ENCODE measurements at places on chromosomes 6 and 20.

- DNase-seq: no peak
These were observed 52.2 kb upstream of the FAM83C start for GRCh38 chr20:35344354-35344837.

DNA sequence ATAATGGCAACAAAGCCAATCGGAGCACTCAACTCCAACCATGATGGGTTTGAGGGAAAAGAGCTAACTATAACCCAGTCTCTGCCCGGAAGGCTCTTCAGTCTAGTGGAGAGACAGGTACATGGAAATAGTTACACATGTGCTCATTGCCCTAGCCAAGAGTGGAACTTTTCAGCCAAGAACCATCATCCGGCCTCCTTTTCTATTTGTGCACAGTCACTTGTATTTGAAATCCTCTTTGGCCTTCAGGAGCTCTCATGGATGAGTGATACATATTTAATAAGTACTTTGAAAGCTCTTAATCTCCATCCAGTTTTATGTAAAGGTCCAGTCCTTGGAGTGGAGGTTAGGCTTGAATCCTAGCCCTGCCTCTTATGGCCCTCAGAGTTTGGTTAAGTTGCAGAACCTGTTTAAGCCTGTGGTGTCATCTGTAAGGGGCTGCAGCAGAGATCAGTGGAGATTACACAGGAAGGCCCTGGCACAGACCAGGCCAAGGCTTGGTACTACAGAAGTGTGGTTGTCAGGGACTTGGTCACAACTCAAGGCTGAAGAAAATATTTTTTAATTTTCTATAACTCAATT, 72.3 kb upstream of the SMLR1 start:
- DNase-seq: no peak

- no peak for DNase-seq
These were observed 109.8 kb downstream of the CRYBG1 start for GRCh38 chr6:106470316-106470715.

GRCh38 chr6:12151433-12151820, 138.7 kb upstream of the EDN1 start:
- DNase-seq: no peak

GRCh38 chr6:152609125-152609670, 28.0 kb downstream of the SYNE1 start:
- no peak for DNase-seq

GRCh38 chr20:7765221-7765620, 175.0 kb downstream of the HAO1 start:
- DNase-seq: no peak

GRCh38 chr20:6492271-6493055, 275.0 kb upstream of the BMP2 start:
- no peak for DNase-seq

DNA sequence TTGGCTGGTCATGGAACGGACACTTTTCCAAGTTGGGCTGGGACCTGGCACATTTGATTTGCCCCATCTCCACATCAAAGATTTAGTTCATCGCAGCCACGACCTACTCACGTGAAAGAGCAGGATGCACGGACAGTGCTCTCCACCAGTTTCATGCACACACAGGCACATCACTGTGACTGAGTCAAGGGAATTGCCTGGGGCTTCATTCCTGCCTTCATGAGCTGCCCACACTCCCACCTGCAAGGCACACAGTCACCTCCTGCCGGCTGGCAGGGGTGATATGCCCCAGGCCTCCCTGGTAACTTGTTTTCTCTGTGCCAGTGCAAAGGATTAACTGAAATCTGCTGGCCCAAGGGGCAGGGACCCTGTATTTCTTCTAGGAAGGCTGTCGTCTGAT, 23.3 kb upstream of the CST1 start:
- DNase-seq: no peak

DNA sequence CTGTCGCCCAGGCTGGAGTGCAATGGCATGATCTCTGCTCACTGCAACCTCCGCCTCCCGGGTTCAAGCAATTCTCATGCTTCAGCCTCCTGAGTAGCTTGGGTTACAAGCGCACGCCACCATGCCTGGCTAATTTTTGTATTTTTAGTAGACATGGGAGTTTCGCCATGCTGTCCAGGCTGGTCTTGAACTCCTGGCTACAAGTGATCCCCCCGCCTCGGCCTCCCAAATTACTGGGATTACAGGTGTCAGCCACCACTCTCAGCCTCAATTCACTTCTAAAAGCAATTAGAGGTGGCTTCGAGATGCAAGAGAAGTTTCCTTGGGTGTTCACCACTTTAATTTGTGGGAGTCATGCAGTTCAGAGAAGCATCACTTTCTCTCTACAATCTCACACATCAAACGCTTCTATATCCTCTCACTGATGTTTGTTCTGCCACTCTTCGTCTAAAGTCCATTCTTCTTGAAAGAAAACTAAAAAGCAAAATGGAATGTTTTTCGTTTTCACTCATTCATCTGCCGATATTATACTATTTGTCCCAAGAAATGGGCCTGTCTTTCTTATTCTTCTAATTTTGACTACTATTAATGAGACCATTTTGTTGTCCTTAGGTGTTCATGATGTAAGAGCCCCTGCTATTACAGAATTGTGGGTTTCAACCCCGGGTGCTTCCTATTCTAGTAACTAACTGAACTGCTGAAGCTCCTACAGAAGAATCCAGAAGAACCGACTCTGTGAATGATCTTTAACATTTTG, 38.3 kb upstream of the ENPP1 start:
- DNase-seq: no peak

- no peak for DNase-seq
These were observed 2.2 kb downstream of the ADISSP start for GRCh38 chr20:3765171-3765882.

DNA sequence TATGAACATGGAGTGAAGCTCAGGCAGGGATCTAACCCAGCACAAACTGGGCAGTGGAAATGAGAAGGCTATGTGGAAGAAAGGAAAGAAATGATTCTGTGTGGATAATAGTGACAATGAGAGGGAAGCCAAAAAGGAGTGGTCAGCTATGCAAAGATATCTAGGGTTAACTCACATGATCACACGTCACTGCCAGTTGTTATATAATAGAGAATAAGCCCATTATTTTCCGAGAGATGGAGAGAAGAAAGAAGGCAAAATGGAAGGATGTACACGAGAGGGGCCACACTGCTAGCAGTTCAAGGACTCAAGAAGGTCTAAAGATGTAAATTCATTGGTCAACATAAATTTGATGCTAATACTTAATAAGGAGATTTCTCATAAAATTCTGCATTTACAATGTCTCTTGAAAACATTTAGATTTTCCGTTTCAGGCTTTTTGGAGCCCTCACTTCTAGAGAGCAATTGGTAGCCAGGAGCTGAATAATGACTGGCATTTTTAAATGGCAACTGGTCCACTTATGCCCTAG, 18.8 kb upstream of the RCAN2 start:
- no peak for DNase-seq

DNA sequence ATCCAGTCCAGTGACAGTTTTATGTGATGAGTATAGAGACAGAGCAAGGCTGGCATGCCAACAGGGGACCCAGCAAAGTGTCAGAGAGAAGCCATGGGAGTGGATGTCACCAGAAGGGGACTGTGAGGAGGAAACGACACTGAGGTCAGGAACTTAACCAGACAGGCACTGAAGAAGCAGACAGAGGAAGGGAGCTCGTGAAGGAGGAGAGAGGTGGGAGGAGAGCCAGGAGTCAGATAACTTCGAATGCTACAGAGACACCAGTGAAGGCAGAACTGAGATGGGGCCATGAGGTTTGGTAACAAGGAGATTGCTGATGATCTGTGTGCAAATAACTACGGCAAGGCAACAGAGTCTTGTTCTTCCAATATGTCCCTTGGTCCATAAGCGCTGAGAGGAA, 211.1 kb upstream of the FOXA2 start:
- DNase-seq: no peak

DNA sequence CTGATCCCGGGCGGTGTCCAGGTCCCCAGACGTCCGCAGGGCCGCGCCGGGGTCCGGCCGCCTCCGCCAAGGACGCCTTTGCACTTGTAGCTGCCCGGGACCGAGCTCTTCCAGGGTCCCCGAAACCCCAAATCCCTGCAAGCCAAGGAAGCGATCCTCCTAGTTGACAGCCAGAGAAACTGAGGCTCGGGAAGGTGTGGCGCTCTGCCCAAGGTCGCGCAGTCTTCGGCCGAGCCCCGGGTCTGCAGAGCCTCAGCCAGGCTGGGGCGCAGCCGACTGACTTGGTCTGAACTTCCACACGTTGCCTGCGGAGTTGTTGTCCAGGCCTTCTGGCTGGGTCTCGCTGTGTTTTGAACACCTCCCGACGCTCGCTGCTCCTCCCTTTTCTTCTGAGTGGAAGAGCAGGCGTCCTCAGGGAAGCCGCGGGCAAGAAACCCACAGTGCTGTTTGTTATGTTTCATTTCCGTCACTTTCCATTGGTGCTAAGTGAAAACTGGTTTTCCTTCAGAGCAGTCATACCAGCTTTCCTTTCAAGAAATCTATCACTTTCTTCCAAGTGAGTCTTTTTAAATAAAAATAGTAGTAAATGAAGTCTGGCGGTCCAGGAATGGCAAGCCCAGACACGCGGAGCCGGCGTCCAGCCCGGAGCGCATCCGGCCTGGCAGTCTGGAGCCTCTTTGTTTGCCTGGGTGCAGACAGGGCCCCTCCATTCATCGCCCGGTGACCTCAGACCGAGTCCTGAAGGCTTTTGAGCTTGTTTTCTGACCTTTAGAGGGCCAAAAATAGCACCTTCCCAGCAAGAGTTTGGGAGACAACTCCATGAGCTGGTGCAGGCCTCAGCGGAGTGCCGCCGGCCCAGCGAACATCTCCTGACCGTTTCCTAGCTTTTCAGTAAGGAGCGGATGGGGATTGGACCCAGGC, 698 bp downstream of the FAM210B start:
- peak; percentile 36 for DNase-seq

- no peak for DNase-seq
These were observed 41.4 kb downstream of the HLA-F start for GRCh38 chr6:29764422-29765196.

DNA sequence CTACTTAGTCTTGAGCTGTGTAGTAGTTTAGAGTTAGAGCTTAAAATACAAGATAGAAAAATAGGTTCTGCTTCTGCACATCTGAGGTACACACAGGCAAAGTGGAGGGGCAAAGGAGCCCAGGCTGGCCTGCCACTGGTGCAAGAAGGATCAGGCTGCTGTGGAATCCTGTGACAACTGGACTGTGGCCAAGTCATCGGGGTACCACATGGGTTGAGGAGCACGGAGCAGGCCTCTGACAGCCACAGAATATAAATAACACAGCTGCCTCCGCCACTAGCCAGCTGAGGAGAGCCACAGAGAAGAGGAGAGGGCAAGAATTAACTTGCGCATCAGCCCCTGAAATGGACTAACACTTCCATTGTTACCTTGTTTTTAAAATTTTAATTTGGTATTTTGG, 206.0 kb upstream of the MARCKS start:
- no peak for DNase-seq

- DNase-seq: no peak
These were observed 121.4 kb upstream of the NAA20 start for GRCh38 chr20:19895761-19896160.

DNA sequence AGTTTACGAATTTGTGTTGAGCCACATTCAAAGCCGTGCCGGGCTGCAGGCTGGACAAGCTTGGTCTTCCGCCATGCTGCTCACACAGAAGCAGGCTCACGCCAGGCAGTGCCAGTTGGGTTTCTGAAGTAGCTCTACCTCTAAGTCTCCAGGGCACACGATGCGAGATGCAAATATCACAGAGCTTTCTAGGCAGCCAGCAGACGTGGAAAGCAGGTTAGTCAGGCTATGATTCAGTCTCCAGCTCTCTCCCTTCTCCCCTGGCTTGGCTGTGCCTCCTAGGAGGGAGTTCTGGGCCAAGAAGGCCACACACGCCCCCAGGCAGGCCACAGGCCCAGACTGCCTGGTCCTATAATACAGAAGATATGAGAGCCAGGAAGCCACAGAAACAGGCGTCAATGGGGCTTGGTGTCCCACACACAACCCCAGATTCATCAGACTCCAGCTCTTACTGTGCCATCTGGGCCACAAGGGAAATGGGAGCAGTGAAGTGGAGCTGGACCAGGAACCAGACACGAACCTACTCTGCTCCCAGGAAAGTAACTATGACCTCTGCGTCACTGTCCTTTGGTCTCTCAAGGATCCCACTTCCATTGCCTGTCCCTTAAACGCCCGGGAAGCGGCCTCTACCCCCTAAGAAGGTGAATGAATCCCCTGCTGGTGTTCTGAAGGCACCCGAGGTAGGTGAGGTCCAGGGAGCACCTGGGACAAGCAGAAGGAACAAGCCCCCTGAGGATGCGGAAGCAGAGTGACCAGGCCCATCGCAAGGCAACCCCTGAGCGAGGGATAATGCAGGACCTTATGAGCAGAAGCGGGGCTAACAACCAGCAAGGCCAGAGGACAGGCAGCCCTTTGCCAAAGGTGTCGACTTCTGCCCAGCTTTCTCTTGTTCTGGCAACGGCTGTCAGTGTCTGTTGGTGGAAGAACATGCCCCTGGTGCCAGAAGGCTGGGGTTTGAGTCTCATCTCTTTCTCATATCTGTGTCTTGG, 61.2 kb downstream of the GFOD1 start:
- DNase-seq: no peak

DNA sequence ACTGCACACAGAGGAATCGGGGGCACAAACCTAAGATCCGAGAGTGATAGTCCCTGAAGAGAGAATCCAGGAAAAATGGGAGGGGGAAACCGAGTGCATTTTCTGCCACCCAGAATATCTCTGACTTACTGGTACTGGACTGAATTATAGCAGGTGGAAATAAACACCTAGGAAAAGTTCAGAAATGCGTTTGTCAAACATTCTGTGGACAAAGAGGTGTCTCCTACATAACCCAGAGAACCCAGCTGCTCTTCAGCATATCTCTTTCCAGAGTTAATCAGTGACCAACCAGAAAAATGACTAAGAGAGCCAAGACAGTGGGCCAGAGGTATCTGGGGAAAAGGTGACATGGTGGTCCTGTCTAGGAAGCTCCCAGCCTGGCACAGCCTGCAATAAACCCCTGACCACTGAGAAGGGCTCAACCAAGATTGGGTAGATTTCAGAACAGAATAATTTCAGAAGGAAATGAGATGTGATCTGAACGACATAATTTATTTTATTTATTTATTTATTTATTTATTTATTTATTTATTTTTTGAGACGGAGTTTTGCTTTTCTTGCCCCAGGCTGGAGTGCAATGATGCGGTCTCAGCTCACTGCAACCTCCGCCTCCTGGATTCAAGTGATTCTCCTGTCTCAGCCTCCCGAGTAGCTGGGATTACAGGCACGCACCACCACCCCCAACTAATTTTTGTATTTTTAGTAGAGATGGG, 6.0 kb upstream of the VNN1 start:
- DNase-seq: no peak

DNA sequence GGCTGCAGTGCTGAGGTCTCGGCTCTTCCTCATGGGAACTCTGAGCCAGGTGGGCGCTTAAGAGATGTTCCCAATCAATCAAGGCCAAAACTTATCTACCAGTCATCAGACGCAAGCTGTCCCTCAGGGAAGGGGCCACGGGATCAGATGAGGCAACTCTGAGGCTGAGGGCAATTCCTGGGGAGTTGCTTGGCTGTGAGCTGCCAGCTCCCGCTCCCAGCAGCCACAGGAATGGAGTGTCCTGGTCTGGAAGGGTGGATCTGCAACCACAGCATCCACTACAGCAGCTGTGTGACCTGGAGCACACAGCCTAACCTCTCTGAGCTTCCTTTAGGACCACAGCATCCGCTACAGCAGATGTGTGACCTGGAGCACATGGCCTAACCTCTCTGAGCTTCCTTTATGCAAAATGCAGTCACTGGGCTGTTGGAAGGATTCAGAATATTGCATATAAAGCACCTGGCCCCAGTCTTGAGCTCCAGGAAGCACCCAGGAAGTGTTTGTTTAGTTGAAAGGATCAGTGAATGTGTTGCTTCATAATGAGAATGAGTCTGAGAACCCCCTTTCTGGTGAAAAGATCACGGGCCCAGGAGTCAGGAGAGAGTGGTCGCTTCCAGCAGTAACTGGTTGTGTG, 60.9 kb downstream of the TFAP2C start:
- no peak for DNase-seq

Measured in forelimb muscle (tissue), 1 donor.